Left lobe of liver (tissue), 2 donors: ENCODE measurements at places on chromosomes 4 and X. TPM values are rescaled to one million over a fixed set of nuclear protein-coding genes. Genes with fewer than 3 reads are reported as not detected.
A peak's percentile ranks its signal among the peaks of the same experiment; 100 is the strongest.

DNA sequence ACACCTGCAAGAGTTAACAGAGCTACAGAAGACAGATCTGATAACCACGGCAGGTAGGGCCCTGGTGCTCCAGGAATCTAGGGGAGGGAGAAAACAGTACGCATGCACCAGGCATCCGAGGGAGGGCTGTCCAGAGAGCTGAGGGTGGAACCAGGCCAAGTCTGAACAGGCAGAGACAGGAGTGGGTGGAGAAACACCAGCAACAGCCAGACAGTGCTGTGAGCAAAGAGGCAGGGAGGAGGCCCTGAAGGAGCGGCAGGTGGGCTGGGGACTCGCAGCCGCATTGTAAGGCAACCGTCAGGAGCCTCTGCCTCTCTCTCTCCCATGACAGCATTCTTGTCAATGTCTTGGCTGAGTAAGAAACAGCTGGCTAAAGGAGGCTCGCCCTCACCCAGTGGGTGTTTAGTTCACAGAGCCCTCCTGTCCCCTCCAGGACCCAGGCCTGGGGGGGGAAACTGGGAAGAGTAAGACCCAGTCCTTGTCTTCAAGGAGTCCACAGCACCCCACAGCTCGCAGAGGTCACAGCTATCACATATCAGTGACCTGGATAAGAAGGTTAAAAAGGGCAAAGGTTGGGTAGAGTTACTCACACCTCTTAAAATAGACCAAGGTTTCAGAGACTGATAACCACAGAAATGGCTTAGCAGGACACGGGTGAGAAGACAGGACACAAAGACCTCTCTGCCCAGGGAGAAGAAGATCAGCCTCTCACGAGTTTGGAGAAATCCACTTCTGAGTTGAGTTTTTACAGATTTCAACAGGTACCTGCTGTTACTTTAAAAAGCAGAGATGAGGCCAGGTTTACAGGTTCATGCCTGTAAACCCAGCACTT lies 10.5 kb downstream of the ACSL1 start:
- DNase-seq: peak; percentile 88

GRCh38 chr4:102324730-102325129 lies 20.6 kb downstream of the SLC39A8 start:
- DNase-seq: no peak

DNA sequence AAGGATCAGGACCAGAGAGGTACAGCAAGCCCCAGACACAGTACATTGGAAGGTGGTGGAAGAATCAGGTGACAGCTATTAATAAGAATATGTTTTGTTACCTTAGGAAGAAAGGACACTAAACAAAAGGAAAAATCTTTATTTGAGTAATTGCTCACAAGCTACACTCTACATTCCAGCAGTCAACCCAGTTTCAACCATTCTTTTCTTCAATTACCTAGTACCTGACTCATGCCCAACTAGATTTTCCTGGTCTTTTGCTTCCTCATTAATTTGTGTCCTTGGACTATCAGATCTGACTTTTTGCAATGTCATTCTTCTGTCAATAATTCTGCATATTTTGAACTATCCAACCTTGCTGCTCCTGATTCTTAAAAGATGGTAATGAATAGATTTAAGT lies 22.5 kb upstream of the GLRA2 start:
- DNase-seq: no peak

GRCh38 chr4:147362938-147363337 lies 118.0 kb upstream of the EDNRA start:
- DNase-seq: no peak

- no peak for DNase-seq
Observed at GRCh38 chrX:16487620-16488385, 162.2 kb upstream of the S100G start.

The TLR7 gene
- 0.08 TPM for total RNA-seq

The GIMD1 gene
- not detected for total RNA-seq
